ENCODE measurements at places on chromosomes 3 and 15.

DNA sequence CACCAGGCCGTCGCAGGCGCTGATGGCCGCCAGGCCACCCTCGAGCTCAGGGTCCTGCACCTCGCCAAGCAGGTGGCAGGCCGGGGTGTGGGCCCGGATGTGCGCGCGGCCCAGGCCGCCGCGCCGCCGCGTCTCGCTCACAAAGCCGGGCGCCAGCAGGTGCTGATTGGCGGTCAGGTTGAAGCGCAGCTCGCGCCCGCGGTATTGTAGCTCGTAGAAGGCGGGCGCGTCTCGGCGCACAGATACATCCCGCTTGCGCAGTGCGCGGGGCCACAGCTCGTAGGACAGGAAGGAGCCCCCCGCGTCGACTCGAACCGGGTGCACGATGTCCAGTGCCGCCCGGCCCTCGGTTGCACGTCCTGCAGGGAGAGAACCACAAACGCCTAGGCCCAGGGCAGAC, 11.1 kb downstream of the ADAMTS7 start:
- no peak for DNase-seq

DNA sequence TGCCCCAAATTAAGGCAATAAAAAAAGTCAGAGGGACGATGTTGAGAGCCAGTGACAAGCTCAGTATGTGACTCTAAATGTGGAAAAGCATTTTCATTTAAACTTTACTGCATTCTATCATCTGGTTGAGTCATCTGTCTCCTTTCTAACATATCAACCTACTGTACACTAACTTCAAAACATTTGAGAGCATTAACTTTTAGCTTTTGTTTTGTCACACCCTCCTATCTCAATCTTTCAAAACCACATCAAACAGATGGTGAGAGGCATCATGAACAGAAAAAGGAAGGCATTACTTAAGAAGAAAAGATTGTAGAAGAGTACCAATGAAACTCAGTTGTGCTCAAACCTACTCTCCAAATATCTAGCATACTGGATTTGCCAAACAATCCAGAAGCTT, 4.8 kb downstream of the LRRC58 start:
- DNase-seq = peak; percentile 60

DNA sequence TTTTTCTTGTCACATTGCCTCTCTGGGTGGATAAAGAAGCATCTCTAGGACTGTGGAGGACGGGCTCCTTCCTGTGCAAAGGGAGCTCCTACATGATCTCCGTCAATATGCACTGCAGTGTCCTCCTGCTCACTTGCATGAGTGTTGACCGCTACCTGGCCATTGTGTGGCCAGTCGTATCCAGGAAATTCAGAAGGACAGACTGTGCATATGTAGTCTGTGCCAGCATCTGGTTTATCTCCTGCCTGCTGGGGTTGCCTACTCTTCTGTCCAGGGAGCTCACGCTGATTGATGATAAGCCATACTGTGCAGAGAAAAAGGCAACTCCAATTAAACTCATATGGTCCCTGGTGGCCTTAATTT, 478 bp downstream of the GPR15 start:
- no peak for DNase-seq

GRCh38 chr3:196792771-196793170, 53.1 kb downstream of the PAK2 start:
- no peak for DNase-seq

DNA sequence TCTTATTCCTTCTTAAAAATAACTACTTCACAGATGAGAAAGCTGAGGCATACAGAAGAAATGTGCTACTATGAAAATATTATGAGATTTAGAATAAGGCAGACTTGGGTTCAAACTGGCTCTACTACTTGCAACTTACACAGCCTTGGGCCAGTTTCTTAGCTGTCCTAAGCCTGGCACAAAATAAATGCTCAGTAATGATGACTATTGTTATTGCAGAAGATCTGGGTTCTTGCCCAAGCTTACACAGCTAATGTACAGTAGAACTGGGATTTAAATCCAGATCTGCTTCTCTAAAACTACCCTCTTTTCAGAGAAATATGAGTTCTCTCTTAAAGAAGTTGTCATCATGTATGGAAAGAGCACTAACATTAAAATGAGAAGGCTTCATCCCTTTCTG, 228.2 kb upstream of the TPRG1 start:
- no peak for DNase-seq

GRCh38 chr3:136728473-136728872, 23.7 kb downstream of the STAG1 start:
- no peak for DNase-seq

DNA sequence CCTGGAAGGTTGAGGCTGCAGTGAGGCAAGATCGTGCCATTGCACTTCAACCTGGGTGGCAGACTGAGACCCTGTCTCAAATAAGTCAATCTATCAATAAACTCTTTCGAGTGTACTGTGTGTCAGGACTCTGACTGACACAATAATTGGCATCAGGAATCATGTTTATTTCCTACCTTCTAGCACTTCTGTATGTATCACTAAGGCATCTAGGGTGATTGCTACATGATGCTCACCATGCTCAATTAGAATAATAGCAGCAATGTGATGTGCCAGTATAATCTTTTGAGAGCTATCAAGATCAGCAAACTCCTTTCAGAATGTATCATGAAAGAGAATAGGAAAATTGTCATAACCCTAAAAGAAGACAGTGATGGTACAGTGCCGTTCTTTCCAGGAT, 95.3 kb downstream of the FMN1 start:
- DNase-seq = no peak

DNA sequence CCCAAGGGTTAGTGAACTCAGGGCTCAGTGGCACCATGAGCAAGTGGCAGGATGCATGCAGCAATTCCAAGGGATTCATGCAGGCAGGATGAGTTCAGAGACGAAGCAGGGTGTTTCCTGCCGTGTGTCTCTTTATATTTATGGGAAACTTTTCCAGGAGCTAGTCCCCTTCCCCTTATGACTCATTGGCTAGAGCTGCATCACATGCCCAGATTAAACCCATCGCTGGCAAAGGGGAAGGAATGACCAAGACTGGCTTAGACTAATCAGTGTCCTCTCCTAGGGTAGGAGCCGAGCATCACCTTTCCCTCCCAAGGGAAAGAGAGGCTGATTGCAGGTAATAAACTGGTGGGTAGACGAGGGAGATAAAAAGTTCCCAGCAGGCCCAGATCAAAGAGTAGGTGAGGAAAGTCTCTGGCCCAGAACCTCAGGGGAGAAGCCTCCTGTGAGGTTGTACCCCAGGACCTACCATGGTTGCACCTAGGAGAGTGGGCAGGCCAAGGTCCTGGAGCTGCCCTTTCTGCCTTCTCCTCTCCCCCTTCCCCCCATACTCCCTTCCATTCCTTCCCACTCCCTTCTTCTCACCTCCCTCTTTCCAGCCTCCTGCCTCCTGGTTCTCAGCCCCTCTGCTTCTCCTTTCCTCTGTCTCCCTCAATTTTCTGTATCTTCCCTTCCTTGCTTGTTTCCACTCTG, 67.8 kb upstream of the ITGA11 start:
- no peak for DNase-seq

All from hematopoietic multipotent progenitor cell treated with erythropoietin and hydrocortisone succinate and interleukin-3 and kit ligand, for 6 days (in vitro differentiated cells).